NCI-H1930 (cell line): ENCODE measurements at places on chromosomes 13 and 19.

DNA sequence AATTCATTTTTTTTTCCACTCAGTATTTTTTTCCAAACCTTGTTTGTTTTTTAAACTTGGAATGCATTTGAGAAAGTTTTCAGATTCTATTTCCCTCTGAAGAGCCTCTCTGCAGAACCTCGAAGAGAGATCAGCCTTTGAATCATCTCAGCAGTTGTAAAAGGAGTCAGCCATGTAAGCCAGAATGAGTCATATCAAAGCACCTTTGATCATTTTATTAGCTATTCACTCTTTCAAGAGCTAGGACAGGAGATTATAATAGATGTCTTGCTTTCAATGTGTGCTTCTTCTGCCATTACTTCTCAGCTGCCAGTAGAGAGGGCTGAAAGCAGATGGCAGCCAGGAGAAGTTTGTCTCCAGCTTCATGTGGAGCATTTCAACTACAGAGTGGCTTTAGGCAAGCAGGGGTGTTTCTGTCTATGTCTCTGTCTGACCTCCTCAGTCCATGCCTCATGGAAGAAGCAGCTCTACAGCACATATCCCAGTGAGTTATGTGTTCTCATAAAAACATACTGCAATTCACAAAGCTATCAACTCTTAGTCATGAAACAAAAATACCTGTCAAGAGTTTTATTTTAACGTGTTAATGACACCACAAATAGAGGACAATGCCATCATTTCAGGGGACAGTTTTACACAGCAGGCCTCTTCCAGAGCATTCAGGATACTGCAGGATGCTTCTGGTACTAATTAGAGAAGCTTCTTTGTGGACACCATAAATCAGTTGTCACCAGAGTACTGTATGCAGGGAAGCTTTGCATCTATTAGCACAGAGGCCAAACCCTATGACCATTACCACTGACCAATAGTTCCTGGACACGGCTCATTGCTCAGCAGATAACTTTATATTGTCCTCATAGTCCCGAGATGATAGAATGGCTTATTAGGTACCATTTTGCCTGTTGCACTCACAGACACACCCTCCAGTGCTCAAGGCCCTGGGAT is 94.3 kb downstream of the NHLRC3 start:
- no peak for DNase-seq

GRCh38 chr13:25473864-25474263 is 102.1 kb downstream of the ATP8A2 start:
- DNase-seq: no peak

- no peak for DNase-seq
Observed at GRCh38 chr13:51457086-51457815, 4.4 kb upstream of the INTS6 start.

- DNase-seq: no peak
Observed at GRCh38 chr19:1756705-1757465, 3.6 kb downstream of the ONECUT3 start.

- no peak for DNase-seq
Observed at GRCh38 chr19:16561382-16561781, 10.8 kb downstream of the SLC35E1 start.

DNA sequence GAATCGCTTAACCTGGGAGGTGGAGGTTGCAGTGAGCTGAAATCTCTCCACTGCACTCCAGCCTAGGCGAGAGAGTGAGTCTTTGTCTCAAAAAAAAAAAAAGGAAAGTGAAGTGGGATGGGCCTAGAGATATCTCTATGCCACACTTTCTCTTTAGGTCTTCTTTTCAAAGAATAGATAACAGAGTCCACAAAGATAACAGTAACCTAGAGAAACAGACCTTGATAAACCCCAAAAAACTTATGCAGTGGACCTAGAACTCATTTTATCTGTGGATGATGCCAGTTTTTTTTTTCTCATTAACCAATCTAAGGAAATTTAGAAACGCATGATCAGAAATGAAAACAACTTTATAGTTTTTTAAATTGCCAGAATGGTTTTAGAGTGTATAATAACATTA is 227.4 kb downstream of the LHFPL6 start:
- DNase-seq: no peak
